Mesothelial cell of epicardium (in vitro differentiated cells): ENCODE measurements at places on chromosomes 5 and 9.

DNA sequence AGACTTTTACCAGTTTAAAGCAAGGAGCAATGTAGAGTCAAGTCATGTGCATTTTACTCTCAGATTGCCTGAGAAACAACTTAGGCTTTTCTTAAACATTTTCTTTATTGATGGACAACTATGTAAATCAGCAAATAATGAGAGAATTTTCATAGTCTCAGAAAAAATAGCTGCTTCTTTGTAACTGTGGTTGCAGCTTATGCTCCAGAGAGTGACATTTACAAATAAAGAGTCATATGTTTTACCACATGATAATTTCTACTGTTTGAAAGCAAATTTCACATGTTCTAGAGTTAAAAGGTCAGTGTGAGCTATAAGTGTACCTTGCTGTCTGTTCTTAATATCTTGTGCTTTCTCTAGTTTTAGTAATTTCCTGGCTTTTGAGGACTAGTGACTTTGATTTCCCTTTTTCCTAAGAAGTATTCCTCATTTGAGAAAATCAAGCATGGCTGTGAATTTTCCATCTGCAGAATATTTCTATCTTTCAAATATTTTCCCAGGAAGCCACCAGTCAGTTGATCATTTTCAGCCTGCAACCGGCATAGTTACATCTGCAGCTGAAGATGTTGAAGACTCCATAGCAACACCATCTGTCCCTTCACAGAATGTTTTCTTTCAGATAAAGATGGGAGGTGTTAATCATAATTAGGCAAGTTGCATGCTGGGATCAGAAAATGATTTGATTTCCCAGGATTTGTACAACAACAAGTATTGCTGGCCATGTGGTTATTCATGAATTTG lies 229.9 kb downstream of the SGCD start:
- no peak for DNase-seq

DNA sequence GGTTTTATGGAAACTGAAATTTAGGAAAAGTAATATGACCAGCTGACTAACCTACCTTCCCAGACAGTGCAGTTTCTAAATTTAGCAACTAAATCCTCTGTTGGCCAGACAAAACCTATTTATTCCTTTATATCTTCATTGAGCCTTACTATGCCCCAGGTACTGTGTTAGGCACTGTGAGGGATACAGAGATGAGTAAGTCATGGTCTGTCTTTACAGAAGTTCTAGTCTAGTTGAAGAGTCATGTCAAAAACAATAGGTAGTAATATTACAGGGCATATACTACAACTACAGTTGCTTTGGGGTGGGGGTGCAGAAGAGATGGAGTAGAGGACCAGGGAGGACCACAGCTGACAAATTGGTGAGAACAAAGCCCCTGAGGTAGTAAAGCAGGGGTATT lies 42.8 kb downstream of the FBXO38 start:
- DNase-seq = no peak

- no peak for DNase-seq
Observed at GRCh38 chr9:109166171-109166770, 778 bp downstream of the FRRS1L start.

DNA sequence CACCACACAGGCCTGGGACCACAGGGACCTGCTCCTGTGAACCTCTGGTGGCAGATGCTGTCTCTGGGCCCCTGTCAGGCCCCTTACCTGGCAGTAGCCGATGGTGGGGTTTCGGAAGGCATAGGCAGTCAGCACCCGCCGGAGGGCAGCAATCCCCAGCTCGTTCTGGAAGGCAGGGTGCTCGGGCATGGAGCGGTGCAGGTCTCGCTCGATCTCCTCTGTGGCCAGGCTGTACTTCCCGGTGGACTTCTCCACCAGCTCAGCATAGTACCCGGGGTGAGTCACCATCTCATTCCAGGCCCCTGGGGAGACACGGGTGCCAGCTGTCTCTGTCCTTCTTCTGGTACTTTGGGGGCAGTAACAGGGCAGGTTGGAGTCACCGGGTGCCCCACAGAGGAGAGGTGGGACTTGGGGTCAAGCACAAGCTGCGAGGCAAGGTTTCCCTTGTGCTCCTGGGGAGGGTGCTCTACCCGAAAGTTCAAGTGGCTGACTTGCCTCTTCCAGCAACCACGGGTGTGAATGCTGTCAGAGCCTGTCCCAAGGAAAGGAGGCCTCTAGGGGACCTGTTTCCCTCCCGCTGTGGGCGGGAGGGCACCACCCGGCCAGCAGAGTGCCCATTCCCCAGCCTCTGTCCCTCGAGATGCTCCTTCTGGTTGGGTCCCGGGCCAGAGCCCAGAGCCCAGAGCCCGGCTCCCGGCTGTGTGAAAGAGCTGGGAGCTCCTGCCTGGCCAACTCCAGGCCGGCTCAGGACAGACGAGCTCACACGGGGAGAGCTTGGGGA lies 19.8 kb upstream of the MRNIP start:
- no peak for DNase-seq

- no peak for DNase-seq
Observed at GRCh38 chr5:9507974-9508373, 37.9 kb downstream of the SEMA5A start.

DNA sequence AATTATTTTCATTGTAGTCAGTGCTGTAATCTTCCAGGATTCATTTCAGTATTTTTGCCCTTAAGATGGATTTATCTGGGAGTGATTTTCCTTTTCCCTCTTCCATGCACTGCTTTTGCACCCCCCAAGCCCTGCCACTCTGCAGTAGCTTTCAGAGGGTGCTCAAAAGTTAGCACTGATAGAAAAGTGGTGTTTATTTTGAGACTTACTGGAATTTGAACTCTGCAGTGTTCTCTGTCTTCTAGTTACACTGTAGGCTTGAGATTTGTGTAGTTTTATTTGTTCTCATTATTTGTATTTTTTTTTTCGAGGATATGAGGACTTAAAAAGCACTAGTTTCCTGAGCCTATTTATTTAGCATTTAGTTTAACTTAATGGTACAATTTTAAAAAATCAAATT lies 70.5 kb downstream of the HSD17B4 start:
- no peak for DNase-seq
